ENCODE measurements at places on chromosomes 1 and 21. TPM values are rescaled to one million over a fixed set of nuclear protein-coding genes. Genes with fewer than 3 reads are reported as not detected.
A peak's percentile ranks its signal among the peaks of the same experiment; 100 is the strongest.

- no peak for DNase-seq
Measured at GRCh38 chr1:16241221-16241708, 4.3 kb upstream of the CPLANE2 start.

DNA sequence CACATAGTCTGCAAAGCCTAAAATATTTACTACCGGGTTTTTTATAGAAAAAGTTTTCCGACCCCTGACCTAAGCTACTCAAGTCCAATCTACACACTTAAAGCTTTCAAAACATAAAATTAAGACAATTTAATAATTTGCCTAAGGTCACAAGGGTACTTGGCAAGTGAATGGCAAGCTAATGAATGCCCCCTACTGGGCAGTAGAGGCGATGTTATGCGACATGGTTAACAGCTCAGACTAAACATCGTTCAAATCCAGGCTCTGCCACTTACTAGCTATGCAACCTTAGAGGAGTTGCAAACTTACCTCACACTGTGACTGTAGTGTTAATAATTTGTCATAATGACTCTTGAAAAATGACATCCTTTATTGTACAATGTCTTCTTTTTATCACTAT lies 317.2 kb upstream of the NFIA start:
- DNase-seq, result no peak

GRCh38 chr1:20073256-20073655 lies 3.3 kb downstream of the PLA2G5 start:
- DNase-seq, result no peak

GRCh38 chr1:44333376-44333775 lies 21.7 kb downstream of the ERI3 start:
- no peak for DNase-seq

- DNase-seq, result no peak
Measured at GRCh38 chr1:187374742-187375141, 546.0 kb downstream of the PLA2G4A start.

DNA sequence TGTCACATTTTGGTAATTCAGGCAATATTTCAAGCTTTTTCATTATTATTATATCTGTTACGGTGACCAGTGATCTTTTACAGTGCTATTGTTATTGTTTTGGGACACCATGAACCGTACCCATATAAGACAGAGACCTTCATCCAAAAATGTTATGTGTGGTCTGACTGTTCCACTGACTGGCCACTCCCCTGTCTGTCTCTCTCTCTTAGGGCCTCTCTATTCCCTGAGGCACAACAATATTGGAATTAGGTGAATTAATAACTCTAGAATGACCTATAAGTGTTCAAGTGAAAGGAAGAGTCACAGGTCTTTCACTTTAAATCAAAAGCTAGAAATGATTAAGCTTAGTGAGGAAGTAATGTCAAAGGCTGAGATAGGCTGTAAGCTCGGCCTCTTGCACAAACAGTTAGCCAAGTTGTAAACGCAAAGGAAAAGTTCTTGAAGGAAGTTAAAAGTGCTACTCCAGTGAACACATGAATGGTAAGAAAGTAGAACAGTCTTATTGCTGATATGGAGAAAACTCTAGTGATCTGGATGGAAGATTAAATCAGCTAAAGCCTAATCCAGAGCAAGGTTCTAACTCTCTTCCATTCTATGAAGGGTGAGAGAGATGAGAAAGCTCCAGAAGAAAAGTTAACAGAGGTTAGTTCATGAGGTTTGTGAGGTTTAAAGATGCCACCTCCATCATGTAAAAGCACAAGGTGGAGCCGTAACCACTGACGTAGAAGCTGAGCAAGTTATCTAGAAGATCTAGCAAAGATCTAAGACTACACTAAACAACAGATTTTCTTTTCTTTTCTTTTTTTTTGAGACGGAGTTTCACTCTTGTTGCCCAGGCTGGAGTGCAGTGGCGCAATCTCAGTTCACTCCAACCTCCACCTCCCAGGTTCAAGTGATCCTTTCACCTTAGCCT lies 19.7 kb upstream of the DIPK1A start:
- no peak for DNase-seq

DNA sequence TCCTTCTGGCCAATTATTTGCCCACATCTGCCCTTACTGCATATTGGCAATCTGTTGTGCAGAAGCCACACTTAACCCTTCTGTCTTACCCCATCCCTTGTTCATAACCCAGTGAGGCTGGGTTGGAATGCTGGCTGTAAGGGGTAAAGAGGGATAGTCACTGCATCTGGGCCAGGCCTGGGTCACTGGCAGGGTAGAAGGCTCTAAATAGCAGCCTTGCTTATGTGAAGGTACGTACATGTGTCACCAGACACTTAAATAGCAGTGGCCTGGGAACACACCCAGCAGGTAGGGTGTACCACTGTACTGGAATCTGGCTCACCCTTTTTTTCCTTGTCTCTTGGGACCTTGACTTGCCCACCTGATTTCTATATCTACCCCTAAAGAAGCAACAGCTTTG lies 9.9 kb upstream of the TARS2 start:
- no peak for DNase-seq

DNA sequence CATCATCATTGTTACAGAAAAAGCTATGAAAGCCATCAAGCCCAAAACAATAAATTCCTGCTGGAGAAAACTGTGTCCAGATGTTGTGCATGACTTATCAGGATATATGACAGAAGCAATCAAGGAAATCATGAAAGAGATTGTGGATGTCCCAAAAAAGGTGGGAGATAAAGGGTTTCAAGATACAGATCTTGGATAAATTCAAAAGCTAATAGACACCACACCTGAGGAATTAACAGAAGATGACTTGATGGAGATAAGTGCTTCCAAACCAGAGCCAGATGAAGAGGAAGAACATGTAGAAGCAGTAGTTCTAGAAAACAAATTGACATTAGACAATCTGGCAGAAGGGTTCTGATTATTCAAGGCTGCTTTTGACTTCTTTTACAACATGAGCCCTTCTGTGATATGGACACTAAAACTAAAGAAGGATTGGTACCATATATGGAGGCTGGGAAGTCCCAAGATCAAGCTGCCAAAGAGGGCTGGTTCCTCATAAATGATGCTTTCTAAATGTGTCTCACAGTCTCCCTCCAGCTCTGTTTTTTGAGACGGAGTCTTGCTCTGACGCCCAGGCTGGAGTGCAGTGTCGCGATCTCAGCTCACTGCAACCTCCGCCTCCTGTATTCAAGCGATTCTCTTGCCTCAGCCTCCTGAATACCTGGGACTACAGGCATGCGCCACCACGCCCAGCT lies 32.1 kb upstream of the LRIG2 start:
- no peak for DNase-seq

- peak; percentile 15 for DNase-seq
Measured at GRCh38 chr1:215667761-215668160, 100.7 kb downstream of the KCTD3 start.

DNA sequence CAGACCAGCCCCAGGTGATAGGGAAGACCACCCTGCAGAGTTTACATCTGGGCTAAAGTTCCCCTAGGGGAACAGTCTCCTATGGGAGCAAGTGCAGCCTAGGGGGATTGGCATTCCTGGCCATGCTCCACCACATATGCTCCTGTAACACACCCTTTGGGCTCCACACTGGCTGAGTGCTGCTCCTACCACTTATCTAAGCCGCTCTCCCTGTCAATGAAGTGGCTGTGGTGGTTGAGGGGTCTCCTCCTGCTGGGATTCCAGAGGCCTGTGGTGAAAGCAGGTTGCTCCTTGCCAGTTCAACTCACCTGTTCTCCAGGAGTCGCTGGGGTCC lies 51.1 kb downstream of the COL24A1 start:
- DNase-seq, result no peak

GRCh38 chr1:66596191-66596590 lies 62.2 kb downstream of the SGIP1 start:
- no peak for DNase-seq

DNA sequence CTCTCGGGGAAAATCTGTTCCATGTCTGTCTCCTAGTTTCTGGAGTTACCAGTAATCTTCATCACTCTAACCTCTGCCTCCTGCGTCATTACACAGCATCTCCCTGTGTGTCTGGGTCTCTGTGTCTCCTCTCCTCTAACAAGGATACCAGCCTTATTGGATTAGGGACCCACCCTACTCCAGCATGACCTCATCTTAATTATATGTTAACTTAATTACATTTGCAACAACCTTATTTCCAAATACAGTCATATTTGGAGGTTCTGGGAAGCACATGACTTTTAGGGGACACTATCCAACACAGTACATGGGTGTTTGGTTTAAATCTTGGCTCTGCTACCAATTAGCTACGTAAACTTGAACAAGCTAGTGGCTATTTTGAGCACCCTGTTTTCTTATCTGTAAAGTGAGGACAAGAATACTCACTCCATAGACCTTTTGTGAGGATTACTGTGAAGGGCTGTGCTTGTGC lies 83.9 kb upstream of the SGIP1 start:
- no peak for DNase-seq

DNA sequence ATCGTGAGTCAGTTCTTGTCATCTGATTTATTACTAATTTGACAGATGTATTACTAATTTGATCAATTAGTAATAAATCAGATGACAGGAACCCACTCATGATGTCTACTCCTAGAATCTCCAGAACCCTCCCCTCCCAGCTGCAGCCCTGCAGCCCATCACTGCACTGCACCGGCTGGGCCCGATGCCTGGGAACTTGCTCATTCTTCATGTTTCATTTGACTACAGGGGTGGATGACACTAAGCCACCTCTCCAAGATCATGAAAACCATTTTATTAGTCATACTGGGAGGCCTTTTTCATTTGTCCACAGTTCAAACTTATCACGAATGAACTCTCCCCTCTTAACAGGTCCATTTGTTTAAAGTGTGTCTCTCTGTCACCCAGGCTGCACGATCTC lies 41.0 kb downstream of the KCNH1 start:
- no peak for DNase-seq

GRCh38 chr1:227889047-227889862 lies 58.5 kb downstream of the WNT9A start:
- DNase-seq, result no peak

- no peak for DNase-seq
Measured at GRCh38 chr1:24189528-24189927, 2.4 kb upstream of the IFNLR1 start.

GRCh38 chr1:80359666-80360065 lies 1353.1 kb upstream of the ADGRL4 start:
- DNase-seq, result no peak

DNA sequence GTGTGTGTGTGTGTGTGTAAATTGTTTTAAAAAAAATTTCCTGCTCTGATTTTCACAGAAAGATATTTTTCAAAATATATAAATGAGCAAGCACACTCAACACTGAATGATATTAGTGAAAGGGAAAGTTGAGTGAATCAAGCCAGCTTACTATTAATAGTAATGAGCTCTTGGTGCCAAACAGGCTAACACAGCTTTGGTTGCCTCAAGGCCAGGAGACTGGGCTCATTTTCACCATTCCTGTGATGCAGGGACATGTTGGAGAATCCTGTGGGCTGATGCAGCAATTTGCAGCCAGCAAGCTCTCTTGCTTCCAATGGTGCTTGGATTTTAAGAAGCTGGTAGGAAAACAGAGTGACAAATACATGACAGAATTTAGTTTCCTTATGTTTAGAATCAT lies 30.2 kb downstream of the PLA2G4A start:
- no peak for DNase-seq

- no peak for DNase-seq
Measured at GRCh38 chr1:185345913-185346720, 29.1 kb upstream of the IVNS1ABP start.

- DNase-seq, result no peak
Measured at GRCh38 chr1:235076504-235077162, 52.0 kb downstream of the TOMM20 start.

DNA sequence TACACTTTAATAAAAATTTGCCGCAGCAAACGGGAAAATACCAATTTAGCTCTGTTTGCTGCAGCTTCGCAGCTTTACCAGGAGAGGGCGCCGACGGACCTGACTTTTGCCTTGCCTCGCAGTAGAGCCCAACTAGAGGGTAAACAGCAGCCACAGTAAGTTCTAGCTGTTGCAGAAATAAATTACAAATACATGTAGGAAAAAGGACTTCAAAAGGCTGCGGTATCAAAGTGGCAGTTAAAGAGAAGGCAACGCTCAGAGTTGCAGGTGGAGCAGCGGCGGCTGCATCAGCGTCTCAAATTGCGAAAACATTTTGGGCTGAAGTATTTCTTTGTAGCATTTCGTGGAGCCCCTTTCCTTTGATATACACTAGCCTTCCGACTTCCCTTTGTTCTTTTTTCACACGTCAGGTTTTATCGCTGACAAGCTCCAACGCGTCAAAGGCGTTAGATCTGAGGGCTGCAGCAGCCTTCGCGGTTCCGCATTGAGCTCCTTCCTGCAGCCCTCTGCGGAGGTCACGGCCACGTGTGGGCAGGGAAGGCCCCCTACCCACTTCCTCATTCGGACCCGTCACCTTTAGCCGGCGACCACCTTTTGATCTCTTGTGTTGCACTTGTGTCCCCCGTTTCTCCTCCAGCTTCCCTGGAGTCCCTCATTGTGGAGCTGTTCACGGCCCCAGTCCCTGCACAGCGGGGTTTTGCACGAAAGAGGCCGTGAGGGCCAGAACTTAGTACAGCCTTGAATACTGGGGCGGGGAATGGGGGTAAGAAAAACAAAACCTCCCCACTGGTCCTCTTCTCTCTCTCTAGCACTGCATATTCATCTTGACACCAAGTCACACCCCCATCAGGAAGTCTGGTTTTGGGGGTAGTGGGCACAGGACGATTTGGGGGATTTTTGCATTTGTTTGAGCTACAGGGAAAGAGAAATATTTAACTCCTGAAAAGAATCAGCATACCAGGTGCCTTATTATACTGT lies 72.8 kb downstream of the S1PR1 start:
- DNase-seq, result peak; percentile 50

- peak; percentile 72 for DNase-seq
Measured at GRCh38 chr1:212285685-212286555, 710 bp downstream of the PPP2R5A start.

Gene CHD5
- 0.28 TPM for total RNA-seq

Gene SPRR1A
- total RNA-seq, result not detected

Gene GABRD
- total RNA-seq, result not detected

Gene CASQ2
- total RNA-seq, result not detected

Gene CFAP74
- total RNA-seq, result not detected

Gene PLA2G4A
- total RNA-seq, result not detected

Gene CA14
- total RNA-seq, result not detected

Gene YIPF1
- total RNA-seq, result 21.7 TPM

Gene RIMKLA
- total RNA-seq, result not detected

Gene GGPS1
- total RNA-seq, result 26.9 TPM

Data from SJSA1 (cell line).